ENCODE measurements at places on chromosomes 1 and 21.

DNA sequence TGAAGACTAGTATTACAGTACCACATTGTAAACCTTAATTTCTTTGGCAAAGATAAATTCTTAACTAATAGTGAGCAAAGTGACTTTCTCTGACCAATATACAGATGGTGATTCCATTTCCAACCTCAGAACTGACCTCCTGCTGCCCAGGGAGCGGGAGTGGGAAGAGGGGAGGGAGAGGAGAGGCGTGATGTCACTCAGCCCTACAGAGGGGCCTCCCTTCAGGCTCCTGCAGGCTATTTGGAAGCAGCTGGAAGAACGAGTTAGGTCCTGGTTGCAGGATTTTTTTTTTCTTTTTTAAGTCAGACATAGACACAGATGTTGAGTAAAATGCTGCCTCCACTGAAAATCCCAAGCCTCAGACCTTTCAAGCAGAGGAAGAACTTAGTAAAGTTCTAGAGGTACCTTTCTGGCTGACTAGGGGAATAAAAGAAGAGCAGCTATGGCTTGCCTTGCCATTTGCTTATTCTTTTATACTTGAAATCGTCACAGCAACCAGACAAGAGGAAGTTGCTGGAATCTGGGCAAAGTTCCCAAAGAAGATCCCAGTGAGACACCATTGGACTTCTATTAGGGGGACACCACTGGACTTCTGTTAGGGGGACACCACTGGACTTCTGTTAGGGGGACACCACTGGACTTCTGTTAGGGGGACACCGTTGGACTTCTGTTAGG, 54.5 kb downstream of the EXO1 start:
- DNase-seq = no peak

DNA sequence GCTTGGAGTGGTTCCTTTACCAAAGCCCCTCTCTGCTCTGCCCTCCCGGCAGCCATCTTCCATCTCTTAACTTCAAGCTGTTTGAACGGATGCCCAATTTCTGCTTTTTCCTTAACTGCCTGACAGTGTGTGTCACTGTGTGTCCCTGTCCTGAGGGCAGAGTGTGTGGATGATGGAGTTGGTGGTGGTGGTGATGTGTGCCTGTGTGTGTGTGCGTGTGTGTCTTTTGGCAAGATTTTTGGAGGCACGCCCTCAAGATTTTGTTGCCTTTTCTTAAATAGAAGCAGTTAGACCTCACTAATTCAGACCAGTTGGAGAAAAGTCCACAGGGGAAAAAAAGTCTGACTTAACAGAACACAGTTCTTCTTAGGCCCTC, 30.3 kb downstream of the SERTAD4 start:
- no peak for DNase-seq

GRCh38 chr1:89576013-89576412, 51.4 kb downstream of the LRRC8B start:
- no peak for DNase-seq

DNA sequence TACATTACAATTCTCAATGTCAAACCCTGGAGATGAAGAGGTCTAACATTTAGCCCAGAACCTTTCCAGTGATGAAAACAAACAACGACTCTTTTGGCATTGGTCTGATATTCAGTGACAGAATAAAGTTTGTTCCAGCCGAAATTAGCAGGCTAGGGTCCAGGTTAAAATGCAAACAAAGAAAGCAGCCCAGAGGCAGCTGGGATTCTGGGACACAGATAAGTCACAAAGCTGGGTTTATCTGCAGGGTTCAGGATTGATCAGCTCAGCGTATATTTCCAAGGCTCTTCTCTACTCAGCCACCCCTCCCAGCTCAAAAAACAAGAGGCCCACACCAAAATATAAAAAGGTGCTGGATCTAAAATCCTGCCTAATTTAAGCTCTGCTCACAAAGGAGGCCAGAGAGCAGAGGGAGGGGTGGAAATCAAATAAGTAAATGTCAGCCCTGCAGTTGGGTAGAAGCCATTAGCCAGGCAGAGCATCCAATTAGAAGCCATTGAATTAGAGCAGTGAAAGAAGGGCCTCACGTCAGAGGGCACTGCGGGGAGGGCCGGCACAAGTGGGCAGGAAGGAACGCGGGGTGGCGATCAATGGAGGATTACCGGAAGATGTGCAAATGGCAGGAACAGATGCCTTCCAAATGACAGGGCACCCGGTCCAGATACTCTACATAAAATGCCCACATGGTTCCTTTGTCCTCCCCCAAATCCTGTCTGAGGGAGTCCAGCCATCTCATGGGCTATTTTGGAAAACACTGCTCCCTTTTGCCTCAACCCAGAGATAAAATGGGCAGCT, 3.2 kb upstream of the KLHDC8A start:
- DNase-seq = no peak

DNA sequence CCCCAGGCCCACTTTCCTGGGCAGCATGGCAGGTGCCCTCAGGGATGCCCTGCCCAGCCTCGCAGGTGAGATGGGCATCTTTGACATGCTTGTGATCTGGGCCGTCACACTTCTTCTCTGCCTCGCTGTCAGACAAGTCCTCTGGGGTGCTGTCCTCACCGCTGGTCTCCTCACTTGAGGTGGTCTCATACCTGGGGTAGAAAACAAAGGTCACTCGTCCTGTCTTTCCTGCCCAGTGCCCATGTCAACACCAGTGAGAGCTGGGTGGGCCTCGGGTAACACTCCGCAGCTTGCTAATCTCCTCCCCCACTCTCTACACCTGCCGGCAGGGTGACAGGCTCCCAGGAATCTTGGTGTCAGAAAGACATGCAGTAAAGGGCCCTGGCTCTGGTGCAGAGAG, 50.9 kb downstream of the KANK4 start:
- DNase-seq = no peak

DNA sequence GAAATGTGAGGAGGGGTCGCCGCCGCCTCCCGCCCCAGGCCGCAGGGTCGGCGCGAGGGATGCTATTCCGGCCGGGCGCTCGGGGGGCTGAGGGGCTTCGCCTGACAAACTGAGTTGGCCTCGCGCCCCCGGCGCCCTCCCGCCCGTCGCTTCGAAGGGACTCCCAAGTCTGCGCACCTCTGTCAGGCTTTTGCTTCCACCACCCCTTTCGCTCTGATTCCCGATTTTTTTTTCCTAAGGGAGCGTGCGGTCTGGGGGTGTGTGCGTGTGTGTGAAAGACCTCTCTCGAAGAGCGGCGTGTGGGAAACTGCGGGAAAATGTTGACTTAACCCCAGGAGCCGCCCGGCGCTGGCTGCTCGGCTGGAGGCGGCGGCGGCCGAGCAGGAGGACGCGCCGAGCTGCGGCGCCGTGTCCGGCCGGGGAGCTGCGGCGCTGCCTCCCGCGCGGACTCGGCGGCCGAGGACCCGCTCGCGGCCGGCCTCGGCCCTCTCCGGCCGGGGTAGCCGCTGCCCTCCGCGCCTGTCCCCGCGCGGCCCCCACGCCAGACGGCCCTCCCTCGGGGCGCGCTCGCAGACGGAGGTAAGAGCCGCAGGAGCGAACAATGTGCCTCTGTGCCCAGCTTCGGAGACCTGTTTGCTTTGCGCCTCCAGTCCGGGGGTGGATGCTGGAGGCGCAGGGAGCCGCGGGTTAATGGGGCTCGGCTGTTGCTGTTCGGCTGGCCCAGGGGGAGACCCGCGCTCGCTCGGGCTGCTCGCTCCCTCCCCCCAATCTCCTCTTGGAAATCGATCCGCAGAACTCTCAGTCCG, 1.1 kb downstream of the ADGRL2 start:
- no peak for DNase-seq

DNA sequence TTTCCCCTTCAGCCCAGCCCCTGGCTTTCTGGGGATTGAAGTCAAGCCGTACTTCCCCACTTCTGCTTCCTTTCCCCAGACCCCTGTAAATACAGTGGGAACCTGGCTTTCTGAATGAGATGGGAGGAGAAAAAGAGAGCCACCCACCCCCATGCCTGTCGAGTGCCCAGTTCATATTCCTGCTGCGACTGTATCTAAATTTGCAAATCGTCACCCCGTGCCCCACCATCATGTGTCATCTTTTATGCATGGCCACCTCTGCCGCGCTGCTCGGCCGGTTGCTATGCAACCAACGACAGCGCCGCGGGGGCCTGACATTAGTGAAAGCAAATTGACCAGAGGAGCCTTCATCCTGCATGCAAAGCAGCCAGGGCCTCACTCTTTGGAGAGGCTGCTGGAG, 143.0 kb downstream of the ELAVL4 start:
- DNase-seq = no peak

GRCh38 chr1:212702672-212703071, 3.0 kb upstream of the BATF3 start:
- DNase-seq = no peak

DNA sequence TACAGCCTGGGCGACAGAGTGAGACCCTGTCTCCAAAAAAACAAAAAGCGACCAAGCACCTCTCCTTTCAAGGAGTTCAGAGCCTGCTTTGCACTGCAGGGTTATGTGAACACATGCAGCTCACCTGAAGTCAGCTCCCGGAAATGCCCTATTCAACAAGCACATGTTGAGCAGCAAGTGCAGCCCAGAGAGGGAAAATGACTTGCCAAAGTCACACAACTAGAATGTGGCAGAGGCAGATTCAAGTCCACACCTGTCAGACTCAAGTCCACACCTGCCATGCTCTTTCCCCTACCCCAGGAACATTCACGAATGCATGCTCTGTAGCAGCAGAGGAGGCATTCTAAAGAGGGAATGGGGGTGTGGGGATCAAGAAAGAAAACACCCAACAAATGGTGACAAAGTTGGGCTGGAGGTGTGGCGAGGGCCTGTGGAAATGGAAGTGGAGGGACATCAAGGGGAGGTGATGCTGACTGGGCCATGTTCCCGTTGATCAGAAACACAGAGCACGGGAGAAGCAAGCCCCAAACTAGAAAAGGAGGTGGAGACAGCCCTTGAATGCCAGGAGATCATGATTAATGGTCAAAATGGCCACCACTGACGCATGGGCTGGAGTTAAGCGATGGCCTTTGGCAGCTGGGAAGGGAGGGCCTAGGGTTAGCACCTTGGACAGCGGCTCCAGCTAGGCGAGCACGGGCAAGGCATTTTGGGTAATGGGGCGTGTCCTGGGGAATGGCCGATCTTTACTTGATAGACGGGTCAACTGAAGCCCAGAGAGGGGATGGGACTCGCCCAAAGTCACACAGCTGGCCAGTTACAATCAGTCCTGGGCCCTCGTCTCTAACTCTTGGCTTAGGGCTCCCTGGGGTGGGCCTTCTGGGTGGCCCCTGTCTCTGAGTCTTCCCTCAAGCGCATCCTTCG, 21.5 kb downstream of the RAP1GAP start:
- DNase-seq = no peak

DNA sequence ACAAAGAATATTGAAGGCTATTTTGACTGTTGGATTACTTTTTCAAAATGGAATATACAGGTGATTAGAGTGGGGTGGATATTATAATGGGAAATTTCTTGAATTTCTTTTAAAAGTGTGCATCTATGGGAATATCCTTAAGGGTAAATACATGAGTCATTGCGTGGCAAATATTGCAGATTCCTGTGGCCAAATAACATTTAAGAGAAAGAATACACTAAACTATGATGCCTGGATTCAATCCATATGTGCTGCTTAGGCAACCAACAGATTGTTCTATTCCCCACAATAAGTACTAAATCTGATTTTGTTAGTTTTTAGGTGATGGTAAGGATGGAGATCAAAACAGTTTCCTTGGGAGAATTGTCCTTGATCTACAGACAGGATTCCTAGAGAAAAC, 119.5 kb downstream of the HMCN1 start:
- DNase-seq = no peak

GRCh38 chr1:39965044-39965443, 10.1 kb downstream of the MFSD2A start:
- no peak for DNase-seq

DNA sequence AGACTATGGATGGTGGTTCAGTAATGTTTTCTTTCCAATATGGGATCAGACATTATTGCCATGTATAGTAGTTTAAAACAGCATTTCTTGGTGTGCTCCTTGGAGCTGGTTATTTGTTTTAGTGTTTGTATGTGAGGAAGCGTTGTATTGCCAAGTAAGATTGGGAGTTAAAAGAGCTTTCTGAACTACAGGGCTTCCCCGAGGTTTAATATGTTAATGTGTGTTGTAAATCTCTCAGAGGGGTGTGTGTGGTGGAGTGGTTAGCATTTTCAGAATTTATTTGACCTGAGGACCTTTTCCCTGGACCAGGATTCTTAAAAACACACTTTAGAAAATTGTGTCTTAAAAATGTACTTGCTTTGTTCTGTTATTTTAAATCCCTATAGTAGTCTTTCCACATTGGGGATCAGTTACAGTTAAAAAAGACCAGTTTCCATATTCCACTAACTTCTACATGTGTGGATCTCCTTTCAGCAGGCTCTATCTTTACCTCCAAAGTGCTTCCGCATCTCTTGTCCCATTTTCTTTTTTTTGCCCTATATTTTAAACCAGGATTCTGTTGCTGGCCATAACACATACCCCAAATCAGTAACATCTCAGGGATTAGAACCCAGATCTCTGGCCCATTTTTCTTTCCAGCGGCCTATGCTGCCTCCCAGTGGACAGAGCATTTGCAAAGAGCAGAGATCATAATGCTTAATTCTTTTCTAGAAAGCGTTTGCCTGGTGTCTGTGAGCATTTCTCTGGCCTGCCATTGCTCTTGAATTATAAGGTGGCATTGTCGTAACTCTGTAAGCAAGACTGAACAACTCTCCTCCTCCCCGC, 58.6 kb downstream of the PBX1 start:
- no peak for DNase-seq

- no peak for DNase-seq
These were observed 74.5 kb upstream of the SELENON start for GRCh38 chr1:25725482-25725881.

DNA sequence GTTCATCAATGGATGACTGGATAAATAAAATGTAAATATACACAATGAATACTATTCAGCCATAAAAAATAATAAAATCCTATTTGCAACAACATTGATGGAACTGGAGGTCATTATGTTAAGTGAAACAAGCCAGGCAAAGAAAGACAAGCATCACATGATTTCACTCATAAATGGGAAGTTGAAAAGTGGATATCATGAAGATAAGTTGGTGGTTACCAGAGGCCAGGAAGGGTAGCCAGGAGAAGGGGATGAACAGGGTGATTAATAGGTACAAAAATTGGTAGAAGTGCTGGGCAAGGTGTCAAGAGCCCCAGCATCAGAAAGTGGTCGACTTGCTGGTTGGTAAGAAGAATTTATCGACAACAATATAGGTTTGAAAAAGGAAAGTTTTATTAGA, 1.3 kb upstream of the PARK7 start:
- DNase-seq = no peak

DNA sequence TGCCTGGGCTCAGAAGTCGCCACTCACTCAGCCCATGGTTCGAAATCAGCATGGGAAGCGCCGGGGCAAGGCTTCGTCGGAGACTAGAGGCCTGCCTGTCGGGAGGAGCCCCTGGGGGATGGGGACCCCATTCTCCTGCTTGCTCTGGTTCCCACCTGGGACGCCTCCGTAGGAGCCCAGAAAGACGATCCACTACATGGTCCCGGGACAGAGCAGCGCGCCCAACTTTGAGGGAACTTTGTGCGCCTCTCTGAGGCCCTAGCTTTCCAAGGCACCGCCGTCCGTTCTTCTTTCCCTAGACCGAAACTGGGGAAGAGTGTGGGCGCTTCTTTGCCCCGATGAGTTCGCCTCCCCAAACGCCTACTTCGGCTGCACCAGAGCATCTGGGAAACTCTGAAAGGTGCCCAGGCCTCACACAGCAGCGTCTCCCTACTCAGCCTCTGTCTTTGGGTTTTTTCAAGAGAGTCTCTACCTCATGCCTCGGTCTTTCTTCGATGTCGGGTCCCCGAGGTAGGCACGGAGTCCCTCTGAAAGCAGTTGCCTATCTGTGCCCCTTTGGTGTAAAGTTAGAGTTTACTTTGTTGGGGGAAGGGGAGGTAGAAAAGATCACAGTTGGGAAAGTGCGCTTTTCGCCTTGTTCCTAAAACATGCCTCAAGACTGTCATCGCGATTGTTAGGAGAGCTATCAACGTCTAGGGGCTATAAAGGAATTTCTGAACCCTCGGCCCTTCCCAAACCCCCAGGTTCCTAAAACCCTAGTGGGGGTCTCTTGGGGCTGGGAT, 14.0 kb downstream of the NR5A2 start:
- no peak for DNase-seq
